HFFc6 (cell line): ENCODE measurements at places on chromosomes 11 and 22. TPM values are rescaled to one million over a fixed set of nuclear protein-coding genes. Genes with fewer than 3 reads are reported as not detected.

The CRACR2B gene
- total RNA-seq = 1.3 to 1.8 TPM (median 1.4 TPM) in 3 replicates

DNA sequence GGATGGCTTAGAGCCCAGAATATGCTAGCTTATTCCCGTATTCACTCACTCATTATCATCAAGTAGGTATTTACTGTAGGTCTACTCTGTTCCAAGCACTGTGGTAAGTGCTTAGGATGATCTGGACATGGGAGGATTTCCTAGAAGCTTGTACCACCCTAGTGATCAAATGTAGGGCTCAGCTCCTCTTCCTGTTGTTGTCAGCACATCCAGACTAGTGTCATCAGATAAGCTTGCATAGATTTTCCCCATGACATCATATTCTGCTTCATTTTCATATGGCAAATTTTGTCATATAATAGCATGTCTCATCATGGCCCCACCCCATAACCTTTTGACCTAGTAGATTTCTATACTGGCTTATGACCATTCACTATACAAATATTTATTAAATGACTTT, 19.3 kb upstream of the NUCB2 start:
- peak; percentile 60 for DNase-seq

The SLC29A2 gene
- not detected in 3 replicates for total RNA-seq

The C11orf86 gene
- total RNA-seq = not detected in 3 replicates

DNA sequence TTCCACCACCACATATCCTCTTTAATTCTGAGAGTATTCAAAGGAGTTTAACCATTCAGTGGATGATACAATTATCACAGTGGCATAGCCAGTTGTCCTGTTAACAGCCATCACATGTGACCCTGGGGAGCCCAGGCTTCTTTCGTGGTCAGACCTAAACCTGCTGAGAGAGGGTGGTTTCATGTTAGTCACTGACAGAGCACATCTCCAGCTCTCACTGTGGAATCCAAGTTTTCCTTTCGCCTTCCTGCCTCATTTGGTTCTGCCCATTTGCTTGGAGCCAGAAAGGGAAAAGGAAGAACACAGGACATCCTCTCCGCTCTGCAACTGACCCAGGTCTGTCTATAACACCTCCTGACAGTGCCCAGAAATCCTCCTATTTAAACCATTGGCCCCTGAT, 60.4 kb downstream of the MCHR1 start:
- no peak for DNase-seq

The ILK gene
- 218 to 247 TPM (median 245 TPM) in 3 replicates for total RNA-seq

The CASP1 gene
- total RNA-seq = 19.0 and 21.9 TPM in 2 replicates

The AP2A2 gene
- total RNA-seq = 60.2 to 70.9 TPM (median 64.2 TPM) in 3 replicates

DNA sequence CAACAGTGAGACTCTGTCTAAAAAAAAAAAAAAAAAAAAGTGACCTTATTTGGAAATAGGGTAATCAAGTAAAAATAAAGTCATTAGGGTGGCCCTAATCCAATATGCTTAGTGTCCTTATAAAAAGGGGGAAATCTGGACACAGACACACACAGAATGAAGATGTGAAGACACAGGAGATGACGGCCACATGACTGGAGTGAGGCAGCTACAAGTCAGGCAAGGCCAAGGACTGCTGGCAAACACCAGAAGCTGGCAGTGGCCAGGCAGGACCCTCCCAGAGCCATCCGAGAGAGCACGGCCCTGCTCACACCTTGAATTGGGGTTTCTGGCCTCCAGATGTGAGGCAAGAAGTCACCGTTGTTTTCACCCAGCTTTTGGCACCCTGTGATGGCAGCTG, 28.6 kb downstream of the LRFN4 start:
- no peak for DNase-seq

DNA sequence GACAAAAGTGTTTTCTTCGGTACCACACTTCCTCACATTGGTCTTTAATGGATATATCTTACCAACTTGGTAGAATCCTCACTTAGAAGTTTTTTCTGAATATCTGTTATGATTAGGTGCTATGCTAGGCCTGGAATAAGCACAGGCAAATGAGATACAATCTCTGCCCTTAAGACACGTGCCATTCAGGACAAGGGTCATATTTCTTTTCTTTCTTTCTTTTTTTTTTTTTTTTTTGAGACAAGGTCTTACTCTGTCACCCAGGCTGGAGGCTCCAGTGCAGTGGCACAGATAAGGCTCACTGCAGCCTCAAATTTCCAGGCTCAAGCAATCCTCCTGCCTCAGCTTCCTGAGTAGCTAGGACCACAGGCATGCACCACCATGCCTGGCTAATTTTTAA, 23.0 kb downstream of the WBP2NL start:
- DNase-seq = no peak

The APOBEC3C gene
- total RNA-seq = 53.4 to 93.9 TPM (median 58.8 TPM) in 3 replicates

DNA sequence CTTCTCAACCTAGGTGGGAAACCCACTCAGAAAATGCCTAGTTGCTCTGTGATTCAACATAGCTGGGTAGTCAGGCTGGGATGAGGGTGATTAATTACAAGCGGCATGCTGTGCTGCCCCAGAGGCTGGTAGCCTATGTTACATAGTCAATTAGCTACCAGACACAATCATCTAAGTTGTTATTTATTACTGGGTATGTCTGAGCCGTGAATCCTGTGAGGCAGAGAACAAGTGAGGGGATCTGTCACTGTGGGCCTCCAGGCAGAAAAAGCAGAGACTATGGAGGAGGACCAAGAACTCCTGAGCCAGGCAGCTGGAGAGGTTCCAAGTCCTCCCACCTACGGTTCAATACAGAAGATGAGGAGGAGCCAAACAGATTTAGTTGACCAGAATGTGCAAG, 186.6 kb upstream of the BDNF start:
- DNase-seq = no peak

DNA sequence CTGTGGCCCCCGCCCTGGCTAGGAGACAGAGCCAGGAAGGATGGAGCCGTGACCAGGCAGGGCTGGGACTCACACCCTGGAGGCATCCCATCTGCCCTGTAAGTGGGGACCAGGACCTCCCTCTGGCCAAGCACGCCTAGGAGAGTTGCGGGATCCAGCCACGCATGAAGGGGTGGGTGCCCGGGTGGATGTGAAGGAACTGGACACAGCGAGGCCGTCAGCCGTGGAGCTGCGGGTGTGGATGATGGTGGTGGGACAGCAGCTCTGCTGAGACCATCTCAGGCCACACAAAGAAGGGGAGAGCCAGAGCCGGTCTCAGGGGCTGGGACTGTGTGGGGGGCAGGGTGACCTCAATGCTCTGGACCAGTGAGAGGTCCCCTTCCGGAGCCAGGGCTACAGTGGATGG, 746.4 kb downstream of the BRD1 start:
- no peak for DNase-seq
